ENCODE measurements at places on chromosomes 6 and 20.
A peak's percentile ranks its signal among the peaks of the same experiment; 100 is the strongest.

GRCh38 chr20:33827109-33827508 lies 16.0 kb downstream of the CHMP4B start:
- H3K4me1 ChIP-seq: peaks cover 95% of the 10 kb centered on the region
- no peak overlapping the region for H3K4me3 ChIP-seq
- H3K36me3 ChIP-seq: no peaks in the 10 kb centered on the region
- DNase-seq: no peak
- H3K27ac ChIP-seq: no peak overlapping the region

DNA sequence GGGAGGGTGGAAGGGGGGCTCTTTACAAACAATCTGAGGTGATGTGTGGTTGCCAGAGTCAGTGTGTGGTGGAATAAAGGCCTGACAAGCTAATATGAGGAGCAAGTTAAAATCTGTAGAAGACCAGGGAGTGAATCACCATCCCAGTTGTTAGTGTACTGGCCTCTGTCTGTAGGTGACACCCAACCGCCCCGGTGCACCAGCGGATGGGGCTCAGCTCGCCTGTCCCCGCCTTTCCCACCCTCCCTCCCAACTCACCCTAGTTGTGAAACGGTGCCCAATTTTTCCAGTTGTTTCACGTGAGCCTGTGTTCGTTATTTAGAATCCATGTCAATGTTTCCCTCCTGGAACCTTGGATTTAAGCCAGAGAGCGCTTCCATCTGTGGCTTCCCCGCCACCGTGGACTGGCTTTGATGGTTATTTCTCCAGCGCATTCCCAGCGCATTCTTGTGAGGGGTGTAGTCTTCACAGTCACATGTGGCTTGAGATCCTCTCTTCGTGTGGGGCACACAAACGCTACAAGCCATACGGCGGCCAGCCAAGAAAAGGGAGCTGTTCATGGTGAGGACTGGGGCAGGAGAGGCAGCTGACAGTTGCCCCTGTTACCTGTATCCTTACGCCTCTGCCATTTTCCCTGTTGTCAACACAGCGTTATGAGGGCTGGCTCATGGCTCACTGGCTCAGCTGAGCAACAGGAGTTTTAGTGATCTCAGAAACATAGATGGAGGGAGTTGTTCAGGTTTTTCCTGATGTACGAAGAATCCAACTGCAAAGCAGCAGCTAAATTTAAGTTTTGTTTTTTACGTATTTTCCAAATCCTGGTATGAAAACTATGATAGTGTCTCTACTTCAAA lies 137.6 kb downstream of the ZDHHC14 start:
- peak; percentile 47 for DNase-seq
- no peaks in the 10 kb centered on the region for H3K36me3 ChIP-seq
- no peak overlapping the region for H3K27ac ChIP-seq
- no peaks in the 10 kb centered on the region for H3K27me3 ChIP-seq

DNA sequence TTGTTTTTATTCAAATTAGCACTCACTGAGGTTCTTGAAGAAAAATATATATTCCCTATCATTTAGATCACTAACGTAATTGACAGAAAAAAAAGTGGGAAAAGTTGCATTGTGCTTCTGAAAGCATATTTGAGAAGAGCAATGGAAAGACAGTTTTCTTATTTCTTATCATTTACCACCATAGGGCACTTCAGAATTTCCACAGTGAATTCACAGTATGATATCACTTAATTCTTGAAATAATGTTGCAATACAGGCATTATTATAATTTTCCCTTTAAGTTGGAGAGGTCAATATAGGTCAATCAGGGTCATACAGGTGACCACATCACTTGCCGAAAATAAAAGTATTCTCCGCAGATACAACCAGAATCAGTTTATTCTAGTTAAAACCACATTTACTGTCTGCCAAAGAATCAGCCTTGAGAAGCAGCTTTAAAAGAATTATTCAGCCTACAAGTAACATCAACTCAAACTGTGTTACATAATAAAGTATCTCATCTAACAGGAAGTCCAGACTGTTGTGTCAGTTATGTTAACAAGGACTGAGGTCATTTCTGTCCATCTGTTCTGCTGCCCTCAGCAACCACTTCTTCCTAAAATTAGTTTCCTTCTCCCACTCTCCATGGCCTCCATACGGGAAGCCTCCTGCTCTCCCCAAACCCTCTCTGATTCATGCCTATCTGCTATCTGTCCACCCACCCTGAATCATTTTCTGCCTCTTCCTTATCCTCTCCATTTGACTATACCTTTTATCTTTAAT lies 121.2 kb downstream of the SIM1 start:
- no peaks in the 10 kb centered on the region for H3K4me1 ChIP-seq
- H3K36me3 ChIP-seq: no peaks in the 10 kb centered on the region
- no peak overlapping the region for H3K4me3 ChIP-seq
- no peak for DNase-seq

- no peak overlapping the region for H3K4me3 ChIP-seq
- no peak overlapping the region for H3K27ac ChIP-seq
- no peak for DNase-seq
- H3K4me1 ChIP-seq: peaks cover 29% of the 10 kb centered on the region
These were observed 7.1 kb downstream of the CD93 start for GRCh38 chr20:23079016-23079351.

GRCh38 chr6:11667876-11668275 lies 110.7 kb downstream of the ADTRP start:
- H3K27ac ChIP-seq: no peak overlapping the region
- no peaks in the 10 kb centered on the region for H3K36me3 ChIP-seq
- H3K4me1 ChIP-seq: no peaks in the 10 kb centered on the region
- H3K4me3 ChIP-seq: no peak overlapping the region
- no peaks in the 10 kb centered on the region for H3K27me3 ChIP-seq
- no peak for DNase-seq

GRCh38 chr6:150745896-150746295 lies 119.6 kb upstream of the MTHFD1L start:
- no peaks in the 10 kb centered on the region for H3K27me3 ChIP-seq
- no peak overlapping the region for H3K4me3 ChIP-seq
- H3K4me1 ChIP-seq: peaks cover 25% of the 10 kb centered on the region
- peak; percentile 83 for DNase-seq
- peak overlapping the region; percentile 10 for H3K27ac ChIP-seq

DNA sequence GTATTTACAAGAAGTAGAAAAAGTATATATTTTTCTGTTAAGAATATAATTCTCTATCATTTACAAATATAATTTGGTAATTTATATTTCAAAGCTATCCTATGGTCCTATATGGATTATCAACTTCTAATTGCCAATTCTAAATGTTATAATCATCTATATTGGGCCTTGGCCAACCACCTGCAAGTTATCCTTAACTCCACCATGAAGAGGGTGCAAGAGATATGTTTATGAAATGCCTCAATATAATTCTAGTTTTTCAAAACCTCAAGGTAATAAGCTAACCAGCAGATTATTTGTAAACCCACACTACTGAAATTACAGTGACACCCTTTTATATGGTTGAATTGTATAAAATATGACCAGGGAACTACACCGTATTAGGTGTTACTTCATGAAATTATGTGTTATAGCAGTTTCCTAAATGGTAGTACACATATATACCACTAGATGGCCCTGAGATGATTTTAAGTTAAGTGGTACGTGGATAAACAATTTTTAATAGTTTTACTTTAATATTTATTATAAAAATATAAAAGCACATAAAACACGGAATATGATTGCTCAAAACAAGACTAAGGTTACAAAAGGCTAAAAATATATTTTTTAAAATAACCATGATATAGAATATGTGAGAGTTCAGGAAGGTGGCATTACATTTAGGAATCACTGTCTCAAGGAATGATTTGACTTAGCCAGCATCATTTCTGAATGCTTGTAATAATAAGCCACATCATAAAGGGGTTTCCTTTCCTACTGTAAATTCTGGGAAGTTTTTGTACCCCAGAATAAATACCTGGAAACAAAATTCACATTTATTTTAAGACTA lies 9.8 kb upstream of the PNISR start:
- no peaks in the 10 kb centered on the region for H3K4me1 ChIP-seq
- DNase-seq: no peak

- H3K4me3 ChIP-seq: no peak overlapping the region
- H3K36me3 ChIP-seq: no peaks in the 10 kb centered on the region
- H3K4me1 ChIP-seq: peaks cover 18% of the 10 kb centered on the region
- H3K27me3 ChIP-seq: no peaks in the 10 kb centered on the region
- no peak for DNase-seq
These were observed 8.7 kb upstream of the ZMYND8 start for GRCh38 chr20:47365023-47365764.

DNA sequence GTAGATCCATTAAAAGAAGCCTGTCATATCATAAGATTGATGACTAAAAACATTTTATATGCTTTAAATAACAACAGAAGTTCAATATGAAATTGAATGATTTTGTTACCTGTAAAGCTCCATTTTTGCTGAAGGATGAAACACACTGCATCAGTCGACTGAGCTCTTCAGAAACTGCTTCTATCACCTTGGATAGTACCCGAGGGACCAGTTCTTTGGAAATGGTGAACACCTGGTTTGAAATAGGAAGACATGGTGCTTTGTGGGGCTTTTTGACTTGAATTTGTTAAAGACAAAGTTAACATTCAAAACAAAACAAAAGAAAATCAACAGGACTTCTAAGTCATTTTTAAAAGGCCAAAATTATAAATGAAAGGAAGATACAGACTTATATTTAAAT lies 105.7 kb downstream of the IRF4 start:
- H3K27me3 ChIP-seq: no peaks in the 10 kb centered on the region
- H3K27ac ChIP-seq: no peak overlapping the region
- no peak for DNase-seq
- H3K4me1 ChIP-seq: no peaks in the 10 kb centered on the region

DNA sequence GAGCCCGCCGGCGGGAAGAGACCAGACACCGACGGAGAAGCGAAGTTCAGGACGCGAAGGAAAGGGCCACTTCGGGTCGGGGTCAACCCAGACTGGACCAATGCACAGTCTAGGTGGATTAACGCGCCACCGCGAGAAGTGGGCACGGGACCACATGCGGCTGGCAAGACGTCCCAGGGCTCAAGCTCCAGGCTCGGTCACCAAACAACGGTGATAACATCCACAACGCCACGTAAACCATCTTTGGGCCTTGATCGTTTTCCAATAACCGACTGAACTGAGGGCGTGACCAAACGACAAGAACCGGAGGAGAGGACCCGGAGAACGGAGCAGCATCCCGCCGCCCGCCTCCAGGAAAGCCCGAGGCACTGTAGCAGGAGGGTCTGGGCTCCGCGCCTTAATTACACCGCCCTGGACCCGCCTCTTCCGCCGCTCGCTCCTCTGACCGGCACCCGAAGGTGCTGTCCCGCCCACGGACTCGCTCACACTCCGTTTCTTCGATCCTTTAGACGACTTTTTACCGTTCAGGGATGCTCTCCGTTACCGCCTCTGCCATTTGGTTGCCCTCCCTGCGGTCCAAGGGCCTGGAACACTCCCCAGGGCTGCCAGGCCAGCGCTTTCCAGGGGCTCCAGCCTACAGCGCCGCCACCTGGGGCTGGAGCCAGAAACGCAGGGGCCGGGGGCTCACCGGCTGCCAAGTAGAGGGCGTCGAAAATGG lies 44.1 kb downstream of the DPPA5 start:
- no peak overlapping the region for H3K27ac ChIP-seq
- peak; percentile 69 for DNase-seq
- peak overlapping the region; percentile 74 for H3K4me3 ChIP-seq
- H3K36me3 ChIP-seq: no peaks in the 10 kb centered on the region
- H3K27me3 ChIP-seq: peaks cover 22% of the 10 kb centered on the region

GRCh38 chr6:96649926-96650325 lies 87.0 kb downstream of the FHL5 start:
- H3K4me3 ChIP-seq: no peak overlapping the region
- no peak overlapping the region for H3K27ac ChIP-seq
- no peaks in the 10 kb centered on the region for H3K4me1 ChIP-seq
- no peak for DNase-seq

DNA sequence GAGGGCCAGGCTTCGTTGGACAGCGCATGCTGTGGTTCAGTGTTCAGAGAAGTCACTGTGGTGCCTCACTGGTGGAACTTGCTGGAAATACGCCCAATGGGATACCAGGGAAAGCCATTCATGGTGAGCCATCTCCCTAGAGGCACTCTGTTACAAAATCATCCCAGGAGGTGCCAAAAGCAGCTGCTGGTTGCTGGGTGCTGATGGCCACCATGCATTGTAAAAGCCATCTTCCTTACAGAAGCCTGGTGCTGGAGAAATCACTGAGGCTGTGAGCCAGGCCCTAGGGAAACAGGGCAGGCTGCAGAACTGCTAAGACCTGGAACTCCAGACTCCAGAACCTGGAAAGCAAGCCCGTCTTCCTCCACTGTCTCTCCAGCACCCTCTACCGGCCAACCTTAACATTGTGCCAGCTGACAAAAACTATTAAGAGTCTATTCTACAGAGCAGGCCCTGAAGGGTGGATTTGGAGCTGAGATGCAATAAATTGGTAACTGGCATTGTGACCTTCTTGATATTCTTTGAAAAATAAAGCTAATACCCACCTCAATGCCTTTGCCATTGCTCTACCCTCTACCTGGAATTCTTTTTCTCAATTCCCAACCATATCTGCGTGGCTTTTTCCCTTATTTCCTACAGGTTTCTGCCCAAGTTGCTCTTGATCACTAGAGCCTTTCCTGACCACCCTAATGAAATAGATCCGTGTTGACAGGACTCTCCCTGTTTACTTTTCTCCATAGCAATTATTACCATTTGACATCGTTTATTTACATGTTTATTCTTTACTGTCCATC lies 18.5 kb downstream of the SNRPB start:
- no peak overlapping the region for H3K27ac ChIP-seq
- no peak overlapping the region for H3K4me3 ChIP-seq
- H3K4me1 ChIP-seq: no peaks in the 10 kb centered on the region
- H3K36me3 ChIP-seq: no peaks in the 10 kb centered on the region
- peak; percentile 67 for DNase-seq
- H3K27me3 ChIP-seq: no peaks in the 10 kb centered on the region

DNA sequence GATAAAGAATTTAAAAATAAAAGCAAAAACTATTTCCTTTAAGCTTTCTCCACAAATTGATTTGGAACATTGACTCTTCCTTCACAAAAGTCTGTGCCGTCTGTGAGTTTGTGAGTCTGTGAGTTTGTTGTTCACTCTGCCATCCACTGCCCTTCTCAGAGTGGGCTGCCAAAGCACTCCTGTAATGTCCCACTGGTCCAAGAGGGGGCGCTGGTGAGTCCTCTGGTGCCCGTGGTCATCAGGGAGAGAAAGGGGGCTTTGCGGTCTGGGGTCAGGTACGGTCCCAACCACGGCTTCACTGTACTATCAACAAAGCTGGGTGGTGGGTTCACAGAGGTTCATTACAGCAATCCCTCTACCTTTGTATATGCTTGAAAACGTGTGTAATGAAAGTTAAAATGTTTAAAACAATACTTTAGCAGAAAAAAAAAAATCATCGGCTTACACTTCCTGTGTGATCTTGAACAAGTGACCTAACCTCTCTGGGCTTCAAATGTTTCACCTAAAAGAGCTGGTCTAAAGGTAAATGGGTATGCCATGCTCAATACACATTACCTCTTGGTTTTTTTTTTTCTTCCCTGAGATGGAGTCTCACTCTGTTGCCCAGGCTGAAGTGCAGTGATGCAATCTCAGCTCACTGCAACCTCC lies 5.6 kb upstream of the ANKRD60 start:
- H3K27ac ChIP-seq: no peak overlapping the region
- no peaks in the 10 kb centered on the region for H3K4me1 ChIP-seq
- H3K36me3 ChIP-seq: no peaks in the 10 kb centered on the region
